ENCODE measurements at places on chromosomes 11 and 22.
A peak's percentile ranks its signal among the peaks of the same experiment; 100 is the strongest.

GRCh38 chr11:82195283-82195682 lies 538.4 kb downstream of the FAM181B start:
- no peak for DNase-seq

DNA sequence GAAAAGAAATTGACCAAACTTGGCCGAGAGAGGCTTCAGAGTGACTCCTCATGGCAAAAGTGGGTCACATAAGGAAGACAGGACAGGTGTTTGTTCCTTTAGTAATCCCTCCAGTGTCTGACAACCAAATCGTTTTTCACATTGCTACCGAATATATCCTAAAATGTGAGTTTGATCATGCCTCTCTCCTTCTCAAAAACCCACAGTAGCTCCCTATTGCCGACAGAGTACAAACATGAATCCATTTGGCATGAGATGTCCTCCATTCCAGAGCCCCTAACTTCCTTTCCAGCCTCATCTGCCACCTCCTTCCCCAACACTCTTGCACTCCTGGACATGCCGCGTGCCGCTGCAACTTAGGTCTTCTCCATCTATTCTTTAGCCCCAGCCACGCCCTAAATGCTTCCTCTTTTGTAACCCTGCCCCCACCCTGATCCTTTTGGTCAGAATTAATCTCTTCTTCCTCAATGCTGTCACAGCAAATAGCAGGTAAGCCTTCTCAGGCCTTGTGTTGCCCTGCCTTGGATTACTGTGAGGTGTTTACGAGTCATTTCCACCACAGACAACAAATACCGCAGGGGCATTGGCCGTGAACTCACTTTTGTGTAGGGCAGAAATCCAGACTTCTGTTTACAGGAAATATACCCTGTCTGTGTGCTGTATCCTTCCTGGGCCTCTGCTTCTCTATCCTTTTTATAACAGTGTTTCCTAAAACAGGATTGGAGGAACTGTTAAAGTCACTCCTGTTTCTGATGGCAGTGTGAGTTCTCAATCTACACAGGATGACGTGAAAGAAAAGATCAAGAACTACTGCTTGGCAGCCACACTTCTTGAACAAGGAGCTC lies 66.0 kb upstream of the FTH1 start:
- DNase-seq: no peak

DNA sequence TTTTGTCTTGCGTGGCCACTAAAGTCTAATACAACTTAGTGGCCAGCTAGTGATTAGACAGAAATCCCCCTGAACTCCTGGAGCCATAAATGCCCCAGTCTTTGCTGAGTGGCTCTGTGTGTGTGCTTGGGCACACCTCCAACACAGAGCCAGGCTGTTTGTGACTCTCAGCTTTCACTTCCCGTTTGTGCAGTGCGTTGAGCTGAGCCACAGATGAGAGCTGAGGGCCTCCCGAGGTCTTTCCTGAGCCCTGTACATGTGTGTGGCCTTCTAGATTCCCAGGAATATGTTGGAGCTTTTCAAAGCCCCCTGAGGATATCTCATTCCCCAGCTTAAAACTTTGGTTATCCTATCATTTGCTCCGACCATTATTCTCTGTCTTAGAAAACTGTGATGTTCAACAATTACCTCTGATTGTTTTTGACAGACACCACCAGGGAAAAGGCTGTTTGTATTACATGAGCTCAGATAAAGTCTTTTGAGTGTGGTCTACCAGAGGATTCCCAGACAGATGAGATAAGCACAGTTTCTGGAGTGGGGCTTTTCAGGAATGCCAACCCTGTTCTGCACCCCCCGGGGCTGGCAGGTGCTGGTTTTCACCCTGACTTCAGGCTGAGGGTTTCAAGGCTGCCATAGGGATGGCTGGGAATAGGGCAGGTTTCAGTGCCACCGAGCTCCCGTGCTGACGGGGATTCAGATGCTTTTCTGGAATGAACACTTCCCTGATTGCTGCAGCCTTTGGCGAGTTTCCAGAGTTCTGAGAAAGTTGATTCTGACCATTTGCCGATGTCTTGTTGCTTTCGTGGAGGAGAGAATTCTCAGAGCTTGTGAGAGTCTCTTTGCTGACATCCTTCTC lies 23.8 kb downstream of the IGHMBP2 start:
- no peak for DNase-seq

- DNase-seq: no peak
These were observed 61.8 kb downstream of the UBASH3B start for GRCh38 chr11:122717264-122717867.

DNA sequence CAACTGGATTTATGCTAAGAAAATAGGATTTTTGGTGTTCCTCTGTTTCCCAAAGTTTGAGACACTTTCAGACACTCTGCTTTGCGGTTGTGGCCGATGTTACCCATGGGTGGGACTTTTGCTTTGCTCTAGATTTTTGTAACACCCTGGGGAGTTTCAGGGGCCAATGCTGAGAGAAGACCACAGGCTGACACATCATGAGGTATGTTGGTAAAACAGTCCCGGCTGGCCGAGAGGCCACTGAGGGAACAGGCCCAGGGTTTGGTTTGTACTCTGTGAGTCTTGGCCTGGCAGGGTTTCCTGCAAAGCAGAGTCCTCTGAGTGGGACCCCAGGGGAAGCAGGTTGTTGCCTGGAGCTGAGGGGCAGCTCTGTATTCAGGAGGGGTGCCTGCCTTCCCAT lies 78.5 kb upstream of the PITPNB start:
- no peak for DNase-seq

DNA sequence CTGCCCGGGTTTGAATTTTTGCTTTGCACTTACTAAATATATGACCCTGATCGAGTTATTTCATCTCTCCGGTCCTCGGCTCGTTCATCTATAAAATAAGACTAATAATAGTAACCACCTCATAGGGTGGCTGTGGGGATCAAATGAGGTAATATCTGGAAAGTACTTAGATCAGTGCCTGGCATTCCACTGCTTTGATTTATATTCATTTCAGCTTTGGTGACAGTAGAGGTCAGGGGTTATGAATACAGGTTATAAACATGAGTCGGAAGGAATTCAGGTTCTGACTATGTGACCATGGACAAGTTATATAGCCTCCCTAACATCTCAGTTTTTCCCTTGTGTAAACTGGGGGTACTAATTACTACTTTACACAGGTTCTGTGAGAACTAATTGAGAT lies 2.9 kb upstream of the TEAD1 start:
- DNase-seq: no peak

DNA sequence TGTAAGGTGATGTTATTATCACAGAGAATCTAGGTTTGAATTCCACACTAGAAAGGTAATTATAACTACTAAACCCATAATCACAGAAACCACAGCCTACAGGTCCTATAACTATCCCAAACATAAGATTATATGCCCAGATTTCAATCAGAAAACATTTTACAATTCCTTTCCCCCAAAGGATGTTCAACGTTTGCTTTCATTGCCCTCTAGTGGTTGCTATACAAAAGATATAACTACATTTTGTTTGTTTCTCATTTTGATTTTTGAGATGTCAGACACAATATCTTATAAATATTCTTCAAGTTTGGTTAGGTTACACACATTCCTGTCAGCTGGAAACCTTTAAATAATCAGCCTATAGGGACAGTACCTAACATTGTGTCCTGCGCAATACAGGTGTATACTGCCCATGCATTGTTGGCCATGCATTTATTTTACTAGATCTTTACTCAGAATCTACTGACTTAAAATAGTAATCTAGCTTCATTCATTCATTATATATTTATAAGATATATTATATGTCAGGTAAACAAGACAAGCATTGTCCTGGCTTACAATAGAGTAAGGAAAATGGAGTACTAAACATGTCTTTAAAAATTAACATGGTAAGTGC lies 530.5 kb upstream of the CCDC90B start:
- no peak for DNase-seq

- peak; percentile 21 for DNase-seq
These were observed 102.9 kb upstream of the THY1 start for GRCh38 chr11:119525867-119526196.

- peak; percentile 47 for DNase-seq
These were observed 580.1 kb downstream of the BUD13 start for GRCh38 chr11:116192509-116193210.

Data from dorsolateral prefrontal cortex (tissue), 122 donors.